ENCODE measurements at places on chromosomes 16 and 17. TPM values are rescaled to one million over a fixed set of nuclear protein-coding genes. Genes with fewer than 3 reads are reported as not detected.

GRCh38 chr16:74100395-74101326, 196.0 kb upstream of the PSMD7 start:
- H3K27me3 ChIP-seq = peaks cover 10% of the 10 kb centered on the region
- H3K4me3 ChIP-seq = no peak overlapping the region
- H3K4me1 ChIP-seq = no peaks in the 10 kb centered on the region
- H3K27ac ChIP-seq = no peak overlapping the region
- no peaks in the 10 kb centered on the region for H3K36me3 ChIP-seq

- no peak overlapping the region for H3K27ac ChIP-seq
- no peaks in the 10 kb centered on the region for H3K4me1 ChIP-seq
- no peak overlapping the region for H3K4me3 ChIP-seq
- H3K36me3 ChIP-seq = peaks cover 8% of the 10 kb centered on the region
Observed at GRCh38 chr16:2233872-2234812, 2.1 kb upstream of the DNASE1L2 start.

DNA sequence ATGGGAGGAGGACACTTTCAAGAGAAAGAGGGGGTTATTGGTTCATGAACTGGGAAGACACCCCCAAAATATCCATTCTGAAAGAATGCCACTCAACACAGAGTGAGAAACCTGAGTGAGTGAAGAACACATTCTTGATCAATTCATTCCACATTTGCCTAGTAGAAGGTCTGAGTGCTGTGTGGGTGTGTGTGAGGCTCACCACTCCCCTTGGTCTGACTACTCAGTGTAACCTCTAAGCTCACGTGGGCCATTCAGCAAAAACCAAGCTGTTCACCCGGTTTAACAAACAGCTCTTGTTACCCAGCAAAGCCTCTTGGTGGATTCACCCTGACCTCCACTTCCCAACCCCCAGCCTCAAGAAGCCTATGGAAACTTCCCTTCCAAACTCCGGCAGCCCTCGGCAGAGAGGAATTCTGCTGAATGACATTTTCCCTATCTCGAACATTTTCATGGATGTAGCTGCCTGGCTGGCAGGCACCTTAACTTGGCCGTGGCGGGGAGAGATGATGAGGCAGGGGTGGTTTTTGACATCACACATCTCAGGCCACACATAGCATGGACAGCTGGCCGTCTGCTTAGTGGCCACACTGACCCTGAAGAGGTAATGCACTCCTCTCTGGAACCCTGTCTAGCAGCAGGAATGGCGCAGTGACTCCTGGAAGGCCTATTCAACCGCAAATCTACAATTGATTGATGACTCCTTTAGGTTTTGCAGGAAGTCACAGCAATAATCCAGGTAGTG, 11.6 kb downstream of the ST6GALNAC1 start:
- no peaks in the 10 kb centered on the region for H3K36me3 ChIP-seq
- no peak overlapping the region for H3K4me3 ChIP-seq
- no peak for DNase-seq
- no peaks in the 10 kb centered on the region for H3K27me3 ChIP-seq

GRCh38 chr17:49290690-49291359, 60.2 kb upstream of the PHOSPHO1 start:
- no peaks in the 10 kb centered on the region for H3K4me1 ChIP-seq
- no peak overlapping the region for H3K4me3 ChIP-seq
- no peak overlapping the region for H3K27ac ChIP-seq
- H3K27me3 ChIP-seq = no peaks in the 10 kb centered on the region
- peak; percentile 8 for DNase-seq

- H3K27me3 ChIP-seq = no peaks in the 10 kb centered on the region
- peak overlapping the region; percentile 93 for H3K27ac ChIP-seq
- H3K4me1 ChIP-seq = peaks cover 43% of the 10 kb centered on the region
- peaks cover 49% of the 10 kb centered on the region for H3K36me3 ChIP-seq
- DNase-seq = no peak
Observed at GRCh38 chr17:7315570-7316235, 543 bp upstream of the GPS2 start.

DNA sequence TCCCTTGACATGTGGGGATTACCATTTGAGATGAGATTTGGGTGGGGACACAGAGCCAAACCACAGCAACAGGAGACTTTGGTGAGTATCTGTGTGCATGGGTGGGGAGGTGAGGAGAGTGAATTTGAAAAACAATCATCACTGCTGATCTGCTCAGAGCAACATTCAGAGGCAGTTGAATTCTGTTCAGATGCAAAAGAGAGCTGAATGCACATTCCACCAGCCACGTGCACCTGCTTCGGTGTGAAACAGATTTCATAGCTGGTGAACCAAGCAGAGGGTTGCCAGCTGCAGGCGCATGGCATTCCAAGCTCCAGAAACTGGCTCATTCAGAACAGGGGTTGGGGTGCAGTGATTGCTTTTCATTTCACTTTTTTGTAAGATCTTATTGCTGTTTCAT, 233.1 kb upstream of the FOXF1 start:
- no peak overlapping the region for H3K27ac ChIP-seq
- no peak for DNase-seq
- peaks cover 57% of the 10 kb centered on the region for H3K27me3 ChIP-seq
- no peaks in the 10 kb centered on the region for H3K4me1 ChIP-seq
- H3K36me3 ChIP-seq = no peaks in the 10 kb centered on the region
- H3K4me3 ChIP-seq = no peak overlapping the region

- no peak overlapping the region for H3K27ac ChIP-seq
- no peak for DNase-seq
- H3K4me1 ChIP-seq = no peaks in the 10 kb centered on the region
- no peak overlapping the region for H3K4me3 ChIP-seq
Observed at GRCh38 chr17:2056206-2057174, 1.6 kb downstream of the HIC1 start.

GRCh38 chr17:38926293-38927070, 1.1 kb downstream of the LASP1NB start:
- DNase-seq = no peak
- no peaks in the 10 kb centered on the region for H3K27me3 ChIP-seq
- H3K36me3 ChIP-seq = no peaks in the 10 kb centered on the region
- H3K4me3 ChIP-seq = no peak overlapping the region
- H3K4me1 ChIP-seq = peaks cover 15% of the 10 kb centered on the region

Gene SNAI3
- 2.2 TPM for total RNA-seq

Gene ARL16
- total RNA-seq = 47.5 TPM

Data from HCT116 (cell line).